H1 (cell line): ENCODE measurements at places on chromosomes 5 and 9.

GRCh38 chr5:181234455-181235306, 9.0 kb downstream of the RACK1 start:
- DNase-seq, result no peak

- no peak for DNase-seq
These were observed 1312.6 kb upstream of the DMAC1 start for GRCh38 chr9:9112001-9112720.

GRCh38 chr5:65482296-65482735, 596 bp upstream of the ADAMTS6 start:
- DNase-seq, result no peak

GRCh38 chr5:158644301-158644700, 455.4 kb downstream of the EBF1 start:
- DNase-seq, result no peak

- DNase-seq, result no peak
These were observed 281.8 kb upstream of the RFX3 start for GRCh38 chr9:3807601-3808000.

DNA sequence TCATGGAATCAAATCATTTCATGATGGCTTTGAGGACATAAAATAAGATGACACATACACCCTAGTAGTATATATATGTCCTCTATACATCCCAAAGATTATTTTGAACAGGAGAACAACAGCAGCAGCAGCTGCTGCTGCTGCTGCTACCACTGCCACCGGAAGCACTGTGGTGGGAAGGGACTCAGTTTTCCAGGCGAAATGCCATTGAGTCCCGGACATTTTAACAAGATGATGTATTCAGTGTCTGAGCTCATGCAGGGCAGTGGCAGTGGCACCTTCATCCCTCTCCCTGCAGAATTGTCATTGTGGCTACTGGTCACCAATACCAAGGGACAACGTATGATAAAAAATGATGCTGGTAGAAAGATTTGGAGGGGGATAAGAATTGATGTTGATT, 151.3 kb downstream of the CHSY3 start:
- DNase-seq, result no peak
